ENCODE measurements at places on chromosomes 3 and 15. TPM values are rescaled to one million over a fixed set of nuclear protein-coding genes. Genes with fewer than 3 reads are reported as not detected.

The THBS1 gene
- 0.54 TPM for total RNA-seq

The BHLHE40 gene
- total RNA-seq, result 470 TPM

The SLC28A1 gene
- not detected for total RNA-seq

The FEZF2 gene
- not detected for total RNA-seq

The BTLA gene
- 13.2 TPM for total RNA-seq

DNA sequence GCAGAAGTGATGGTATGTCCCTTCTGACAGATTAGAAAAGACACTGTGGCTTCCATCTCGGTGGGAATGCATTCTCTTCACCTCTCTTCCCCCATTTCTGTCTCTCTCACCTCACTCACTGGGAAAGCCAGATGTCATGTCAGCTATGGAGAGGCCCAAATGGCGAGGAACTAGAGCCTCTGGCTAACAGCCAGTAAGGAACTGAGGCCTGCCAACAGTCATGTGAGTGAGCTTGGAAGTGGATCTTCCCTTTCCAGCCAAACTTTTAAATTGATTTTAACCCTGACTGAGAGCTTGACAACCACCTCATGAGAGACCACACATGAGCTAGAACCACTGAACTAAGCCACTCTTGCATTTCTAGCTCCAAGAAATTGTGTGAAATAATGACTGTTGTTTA lies 35.2 kb upstream of the CDAN1 start:
- no peak overlapping the region for H3K27ac ChIP-seq
- no peaks in the 10 kb centered on the region for H3K27me3 ChIP-seq
- no peak for DNase-seq

DNA sequence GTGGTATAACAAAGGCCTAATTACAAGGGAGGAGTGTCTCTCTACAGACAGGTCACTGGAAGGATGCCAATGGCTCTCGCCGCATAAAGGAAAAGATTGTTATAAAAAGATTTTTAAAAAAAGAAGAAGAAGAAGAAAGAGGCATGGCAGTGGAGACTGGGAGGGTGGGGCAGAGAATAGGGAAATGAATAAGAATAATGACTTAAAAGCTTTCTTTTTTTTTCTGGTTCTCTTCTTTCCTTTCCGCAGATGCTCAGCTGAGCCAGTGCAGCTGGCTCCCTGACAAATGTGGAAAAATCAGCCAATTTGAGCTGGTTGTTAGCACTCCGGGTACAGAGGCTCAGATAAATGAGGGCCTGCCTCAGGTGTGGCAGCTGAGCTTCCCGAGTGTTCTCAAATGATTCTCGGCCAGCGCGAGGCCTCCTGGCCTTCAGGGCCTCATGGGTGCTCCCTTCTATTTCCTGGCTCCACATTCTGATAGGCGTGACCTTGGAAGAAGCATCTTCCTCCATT lies 234.1 kb downstream of the RORA start:
- H3K27me3 ChIP-seq, result peaks cover 4% of the 10 kb centered on the region
- H3K27ac ChIP-seq, result no peak overlapping the region
- no peaks in the 10 kb centered on the region for H3K36me3 ChIP-seq
- no peak for DNase-seq
- no peak overlapping the region for H3K4me3 ChIP-seq
- H3K4me1 ChIP-seq, result no peaks in the 10 kb centered on the region

GRCh38 chr3:186281176-186281575 lies 80.9 kb downstream of the DGKG start:
- H3K4me3 ChIP-seq, result no peak overlapping the region
- no peak for DNase-seq
- H3K27ac ChIP-seq, result no peak overlapping the region
- H3K4me1 ChIP-seq, result no peaks in the 10 kb centered on the region

GRCh38 chr3:58041182-58041825 lies 33.1 kb downstream of the FLNB start:
- DNase-seq, result peak; percentile 22
- no peak overlapping the region for H3K4me3 ChIP-seq
- peak overlapping the region; percentile 42 for H3K27ac ChIP-seq
- no peaks in the 10 kb centered on the region for H3K36me3 ChIP-seq
- peaks cover 73% of the 10 kb centered on the region for H3K4me1 ChIP-seq
- no peaks in the 10 kb centered on the region for H3K27me3 ChIP-seq

DNA sequence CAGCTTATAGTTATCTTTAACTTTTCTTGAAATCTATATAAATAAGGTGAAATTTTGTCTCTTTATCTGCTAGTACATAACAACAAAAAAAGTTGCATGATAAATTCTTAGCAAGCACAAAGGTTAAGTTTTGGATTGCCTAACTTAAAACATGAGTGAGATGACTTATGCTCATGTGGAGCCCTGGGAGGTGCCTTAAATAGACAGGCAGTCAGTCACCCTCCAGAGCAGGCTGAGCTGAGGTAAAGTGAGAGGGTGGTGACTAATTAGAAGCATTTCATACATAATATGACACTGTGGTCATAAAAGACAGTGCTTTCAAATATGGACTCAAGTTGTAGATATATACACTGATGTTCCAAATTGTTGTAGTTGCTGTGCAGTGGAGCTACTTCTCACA lies 14.6 kb upstream of the MME start:
- DNase-seq, result no peak
- H3K36me3 ChIP-seq, result no peaks in the 10 kb centered on the region
- H3K27ac ChIP-seq, result no peak overlapping the region
- H3K4me1 ChIP-seq, result no peaks in the 10 kb centered on the region

DNA sequence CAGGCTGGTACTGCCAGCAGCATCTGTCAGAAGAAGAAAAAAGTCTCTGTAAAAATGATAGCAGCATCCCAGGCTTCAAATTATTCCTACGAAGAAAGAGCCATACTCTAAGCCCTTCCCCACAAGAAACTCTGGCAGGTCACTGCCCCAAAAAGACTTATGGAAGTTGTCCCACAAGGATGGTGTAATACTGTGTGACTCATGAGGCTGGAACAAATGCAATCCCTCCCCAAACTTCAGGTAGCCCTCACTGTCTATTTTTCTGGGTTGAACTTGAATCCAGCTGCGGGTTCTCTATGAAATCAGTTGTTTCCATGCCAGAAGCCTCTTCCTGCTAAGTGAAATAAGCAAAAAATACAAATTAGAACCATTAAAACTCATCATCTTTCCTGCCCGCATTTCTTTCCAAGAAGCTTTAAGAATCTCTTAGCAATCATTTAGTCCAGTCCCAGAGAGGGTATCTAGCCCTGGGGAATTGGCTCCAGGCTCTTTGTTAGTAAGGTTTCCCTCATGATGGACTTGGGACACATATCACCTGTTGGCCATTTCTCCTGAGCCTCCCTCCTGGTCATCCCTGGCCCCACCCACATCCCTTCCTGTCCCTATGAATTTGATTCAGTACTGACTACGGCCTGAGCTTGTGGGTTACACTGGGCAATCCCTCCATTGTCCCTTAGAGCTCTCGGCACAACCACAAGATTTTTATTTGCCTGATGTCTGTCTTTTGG lies 51.7 kb downstream of the FAM174B start:
- H3K27ac ChIP-seq, result no peak overlapping the region
- no peaks in the 10 kb centered on the region for H3K4me1 ChIP-seq
- DNase-seq, result no peak

GRCh38 chr3:56835650-56836227 lies 34.0 kb upstream of the ARHGEF3 start:
- no peaks in the 10 kb centered on the region for H3K27me3 ChIP-seq
- H3K4me3 ChIP-seq, result no peak overlapping the region
- H3K36me3 ChIP-seq, result peaks cover 4% of the 10 kb centered on the region
- DNase-seq, result no peak
- H3K4me1 ChIP-seq, result peaks cover 44% of the 10 kb centered on the region

GRCh38 chr3:119289404-119289770 lies 4.8 kb upstream of the ARHGAP31 start:
- no peak for DNase-seq
- no peak overlapping the region for H3K4me3 ChIP-seq
- peaks cover 3% of the 10 kb centered on the region for H3K36me3 ChIP-seq
